Suppressor macrophage (primary cell): ENCODE measurements at places on chromosomes 6 and 20.
A peak's percentile ranks its signal among the peaks of the same experiment; 100 is the strongest.

DNA sequence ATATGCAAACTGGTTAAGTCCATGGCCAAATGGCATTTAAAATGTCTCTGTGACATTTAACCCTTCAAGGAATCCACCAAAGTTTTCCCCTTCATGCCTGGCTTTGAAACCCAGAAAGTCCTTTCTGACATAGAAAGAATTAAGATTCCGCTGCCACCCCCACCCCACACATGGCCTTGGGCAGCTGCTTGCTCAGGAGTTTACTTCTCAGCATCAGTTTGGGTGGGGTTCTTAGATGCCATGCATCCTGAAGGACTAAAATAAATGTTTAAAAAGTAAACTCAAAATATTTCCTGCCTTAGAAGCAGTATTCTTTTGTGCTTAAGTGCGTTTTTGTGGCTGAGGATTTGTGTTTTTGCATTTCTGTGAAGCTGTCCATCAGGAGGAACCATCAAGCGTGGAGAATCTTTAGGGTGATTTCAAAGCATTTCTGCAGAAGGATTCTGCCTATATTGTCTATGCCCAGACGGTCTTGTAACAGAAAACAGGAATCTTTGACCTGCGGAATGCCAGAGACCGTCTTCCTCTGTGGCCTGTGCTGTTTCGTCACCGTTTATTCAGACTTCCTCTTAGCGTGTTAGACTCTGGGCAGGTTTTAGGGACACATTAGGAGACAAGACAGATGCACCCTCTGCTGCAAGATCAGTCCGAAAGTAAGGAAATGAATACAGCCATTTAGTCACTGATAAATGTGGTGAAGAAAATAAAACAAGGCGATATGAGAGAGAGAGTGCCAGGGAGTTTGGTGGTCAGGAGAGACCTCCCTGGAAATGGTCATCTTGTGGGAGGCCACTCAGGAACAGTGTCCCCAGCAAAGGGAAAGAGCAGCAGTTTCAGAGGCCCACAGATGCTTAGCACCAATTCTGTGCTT lies 6.2 kb downstream of the DUSP22 start:
- peak; percentile 95 for DNase-seq

DNA sequence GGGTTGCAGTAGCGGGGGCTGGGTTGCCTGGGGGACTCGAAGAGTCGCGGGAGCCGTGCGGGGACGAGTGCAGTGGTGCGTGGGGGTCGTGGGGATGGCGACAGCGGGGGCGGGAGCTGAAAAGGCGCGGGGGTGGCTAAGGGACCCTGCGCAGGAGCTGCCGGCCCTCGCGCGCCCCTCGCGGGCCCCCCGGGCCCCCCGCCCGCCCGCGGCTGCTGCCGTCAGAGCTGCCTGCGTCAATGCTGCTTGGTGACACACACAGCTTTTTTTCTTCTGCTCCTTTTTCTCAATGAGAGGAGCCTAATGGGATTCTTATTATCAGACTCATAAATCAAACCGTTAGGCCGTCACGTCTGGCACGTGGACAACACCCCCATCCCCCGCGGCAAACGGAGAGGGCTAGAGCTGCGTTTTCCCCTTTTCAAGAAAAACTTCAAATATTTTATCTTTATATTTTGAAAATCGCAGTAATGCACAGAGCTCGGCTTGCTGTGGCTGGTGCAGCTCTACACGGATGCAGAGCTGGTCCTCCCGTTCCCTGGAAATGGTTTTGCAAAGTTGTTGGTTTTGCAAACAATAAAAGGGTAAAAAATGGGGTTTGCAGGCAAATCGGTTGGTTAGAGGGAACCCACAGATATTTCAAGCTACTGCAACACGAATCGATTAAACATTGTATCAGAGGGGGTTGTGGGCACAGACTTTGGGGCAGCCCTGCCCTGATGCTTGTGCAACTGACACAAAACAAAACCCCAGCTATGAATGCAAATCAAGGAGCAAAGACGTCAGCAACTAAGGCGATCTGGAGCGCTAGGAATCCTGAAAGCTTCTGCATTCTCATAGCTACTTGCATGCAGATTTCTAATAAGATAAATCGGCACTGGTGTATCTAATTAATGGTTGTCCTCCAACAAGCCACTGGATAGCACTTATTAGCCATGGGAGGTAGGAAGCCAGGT lies 161.4 kb downstream of the TBXT start:
- DNase-seq = no peak

DNA sequence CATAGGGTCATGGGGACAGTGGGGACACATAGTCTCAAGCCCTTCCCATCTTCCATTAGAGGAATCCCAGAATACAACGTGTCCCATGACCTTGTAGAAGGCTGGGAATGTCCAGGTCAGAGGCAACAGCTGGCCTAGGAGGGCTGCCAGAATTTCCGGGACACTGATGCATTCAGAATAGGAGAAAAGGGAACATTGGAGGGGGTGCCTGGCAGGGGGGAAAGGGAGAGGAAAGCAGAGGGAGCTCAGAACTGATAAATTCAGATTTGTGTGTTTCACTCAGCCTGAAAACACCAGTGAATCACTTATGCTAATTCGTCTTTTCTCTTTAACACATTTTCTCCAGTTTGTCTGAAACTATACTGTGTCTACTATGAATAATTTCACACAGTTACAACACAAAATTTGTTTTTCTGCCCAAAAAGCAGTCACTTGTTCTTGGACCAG lies 35.5 kb upstream of the BMP2 start:
- DNase-seq = no peak

GRCh38 chr20:44643596-44644229 lies 7.8 kb downstream of the ADA start:
- peak; percentile 89 for DNase-seq

DNA sequence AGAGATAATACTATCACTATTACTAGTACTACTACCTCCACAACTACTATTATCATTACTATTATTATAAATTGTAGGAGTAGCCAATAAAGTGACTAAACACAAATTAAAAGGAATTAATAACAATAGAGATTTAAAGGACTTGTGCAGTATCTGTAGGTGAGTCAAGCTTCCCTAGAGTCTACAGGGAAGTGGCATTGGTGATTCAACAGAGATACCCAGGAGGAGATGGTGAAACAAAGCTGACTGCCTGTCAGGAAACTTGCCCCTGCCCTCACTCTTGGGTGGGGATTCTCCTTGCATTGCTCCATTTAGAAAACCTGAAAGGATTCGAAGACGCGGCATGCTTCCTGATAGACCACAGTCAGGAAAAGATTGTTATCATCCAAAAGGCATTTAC lies 23.3 kb upstream of the BCLAF1 start:
- DNase-seq = no peak

DNA sequence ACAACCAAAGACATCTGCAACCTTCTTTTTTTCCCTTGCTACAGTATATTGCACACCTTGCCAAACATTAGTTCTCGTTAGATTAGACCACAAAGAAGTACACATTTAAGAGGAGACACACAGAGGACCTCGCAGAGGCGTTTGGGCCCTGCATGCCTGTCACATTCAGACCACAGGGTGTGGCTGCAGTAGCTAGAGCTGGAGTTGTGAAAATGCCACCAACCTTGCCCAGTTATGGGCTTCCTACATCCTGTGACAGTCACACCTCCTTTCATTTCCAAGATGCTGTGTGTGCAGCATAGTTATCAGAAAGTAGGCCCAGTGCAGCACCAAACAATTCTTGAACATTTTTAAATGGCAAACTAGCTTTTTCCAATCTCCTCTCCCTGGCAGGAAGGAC lies 2.4 kb downstream of the SYNE1 start:
- peak; percentile 3 for DNase-seq

GRCh38 chr20:25320035-25320800 lies 70.4 kb downstream of the ABHD12 start:
- DNase-seq = peak; percentile 4

GRCh38 chr6:15871276-15871675 lies 208.4 kb upstream of the DTNBP1 start:
- no peak for DNase-seq

GRCh38 chr20:37903317-37904007 lies 535 bp downstream of the VSTM2L start:
- no peak for DNase-seq

DNA sequence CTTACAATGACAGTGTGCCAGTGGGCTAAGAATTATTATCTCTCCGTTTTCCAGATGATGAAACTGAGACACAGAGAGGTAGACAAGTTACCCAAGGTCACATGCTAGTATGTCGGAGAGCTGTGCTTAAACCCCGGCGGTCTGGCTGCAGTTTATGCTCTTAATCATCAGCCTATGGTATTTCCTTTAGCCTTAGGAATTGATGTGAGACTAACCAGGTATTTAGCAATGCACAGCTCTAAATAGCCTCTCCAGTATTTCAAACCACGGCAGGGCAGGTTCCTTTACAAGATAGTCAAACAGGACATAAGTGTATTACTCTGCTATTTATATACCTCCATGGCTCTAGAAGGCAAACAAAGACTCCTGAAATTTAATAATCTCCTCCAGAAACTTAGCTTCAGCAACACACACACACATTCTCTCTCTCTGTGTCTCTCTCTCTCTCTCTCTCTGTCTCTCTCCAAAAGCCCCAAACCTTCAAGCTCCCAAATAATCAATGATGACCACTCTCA lies 142.0 kb upstream of the ZNF217 start:
- peak; percentile 25 for DNase-seq

DNA sequence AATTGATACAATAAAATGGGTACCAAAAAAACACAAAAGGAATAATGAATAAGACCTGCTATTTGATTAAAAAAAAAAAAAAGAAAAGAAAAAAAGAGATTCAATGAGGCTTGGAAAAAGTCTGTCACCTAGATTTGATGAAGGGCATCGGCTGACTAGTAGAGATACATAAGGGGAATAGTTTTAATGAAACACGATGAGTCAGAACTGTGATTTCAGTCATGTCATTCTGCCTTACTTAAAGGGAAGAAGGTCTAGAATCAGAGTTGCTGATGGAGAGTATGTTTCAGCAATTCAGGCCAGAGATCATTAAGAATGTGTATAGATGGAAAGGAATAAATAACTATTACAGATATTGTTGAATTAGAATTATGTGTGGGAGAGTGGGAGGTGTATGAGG lies 565.9 kb upstream of the RNF217 start:
- no peak for DNase-seq

DNA sequence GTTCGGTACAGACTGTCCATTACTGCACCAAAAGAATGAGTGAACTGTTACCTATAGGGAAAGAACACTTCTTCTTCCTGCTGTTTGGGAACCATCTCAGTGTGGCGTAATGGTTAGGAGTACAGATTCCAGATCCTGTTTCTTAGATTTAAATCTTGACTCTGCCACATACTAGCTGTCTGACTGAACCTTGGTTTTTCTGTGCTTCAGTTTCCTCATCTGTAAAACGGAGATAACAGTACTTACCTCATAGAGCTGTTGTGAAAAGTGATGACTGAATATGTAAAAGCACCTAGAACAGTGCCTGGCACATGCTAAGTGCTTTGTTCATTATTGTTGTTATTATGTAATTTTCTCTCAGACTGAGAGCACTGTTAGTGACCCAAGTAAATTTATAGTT lies 39.8 kb downstream of the STX11 start:
- DNase-seq = no peak

- no peak for DNase-seq
These were observed 152.4 kb downstream of the SOBP start for GRCh38 chr6:107642095-107642860.

DNA sequence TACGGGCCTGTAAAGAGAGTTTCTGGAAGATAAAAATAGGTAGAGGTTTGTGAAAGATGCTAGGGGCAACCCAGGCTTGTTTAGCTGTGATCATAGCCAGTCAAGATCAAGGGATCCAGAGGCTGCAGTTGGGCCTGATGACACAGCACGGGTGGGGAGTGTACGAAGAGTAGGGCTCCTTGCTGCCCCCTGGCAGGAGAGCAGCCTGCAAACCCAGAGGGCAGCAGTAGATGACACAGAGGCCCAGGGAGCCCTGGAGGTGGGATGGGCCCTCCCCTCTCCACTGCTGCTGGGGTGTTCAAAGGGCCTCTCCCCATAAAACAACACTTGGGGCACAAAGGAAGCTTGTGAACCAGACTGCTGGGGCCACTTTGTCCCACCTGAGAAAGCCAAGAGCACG lies 47.2 kb downstream of the VEGFA start:
- peak; percentile 61 for DNase-seq

- no peak for DNase-seq
These were observed 218.1 kb downstream of the ERMARD start for GRCh38 chr6:169969372-169970099.

GRCh38 chr20:34943808-34944567 lies 11.6 kb downstream of the GSS start:
- DNase-seq = peak; percentile 4

GRCh38 chr6:37259191-37259590 lies 1.2 kb upstream of the TMEM217 start:
- no peak for DNase-seq

DNA sequence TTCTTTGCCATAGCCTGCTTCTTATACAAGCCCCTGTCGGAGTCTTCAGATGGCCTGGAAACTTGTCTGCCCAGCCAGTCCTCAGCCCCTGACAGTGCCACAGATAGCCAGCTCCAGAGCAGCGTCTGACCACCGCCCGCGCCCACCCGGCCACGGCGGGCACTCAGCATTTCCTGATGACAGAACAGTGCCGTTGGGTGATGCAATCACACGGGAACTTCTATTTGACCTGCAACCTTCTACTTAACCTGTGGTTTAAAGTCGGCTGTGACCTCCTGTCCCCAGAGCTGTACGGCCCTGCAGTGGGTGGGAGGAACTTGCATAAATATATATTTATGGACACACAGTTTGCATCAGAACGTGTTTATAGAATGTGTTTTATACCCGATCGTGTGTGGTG lies 29.5 kb downstream of the SLCO4A1 start:
- peak; percentile 58 for DNase-seq

DNA sequence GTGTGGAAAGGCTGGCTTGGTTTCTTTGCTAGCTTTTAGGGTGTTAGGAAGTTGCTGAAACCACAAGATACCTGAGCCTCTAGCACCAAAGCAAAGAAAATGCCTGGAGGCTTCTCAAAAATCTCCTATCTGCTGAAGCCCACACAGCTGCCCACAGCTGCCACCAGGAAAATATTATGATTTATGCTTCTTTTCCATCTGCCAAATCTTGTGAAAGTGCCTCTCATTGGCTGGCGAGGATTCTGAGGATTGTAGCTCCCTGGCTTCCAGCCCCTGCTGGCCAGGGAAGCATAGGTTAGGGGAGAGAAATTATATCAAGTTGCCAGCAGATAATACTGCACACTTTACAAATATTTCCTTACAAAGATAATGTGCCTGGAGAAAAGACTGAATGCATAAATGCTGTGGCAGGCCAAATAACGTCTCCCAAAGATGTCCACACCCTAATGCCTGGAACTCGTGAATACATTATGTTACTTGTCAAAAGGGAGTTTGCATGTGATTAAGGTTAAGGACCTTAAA lies 98.4 kb downstream of the MRPL14 start:
- DNase-seq = no peak

- DNase-seq = no peak
These were observed 3.7 kb upstream of the MED23 start for GRCh38 chr6:131631625-131632289.

DNA sequence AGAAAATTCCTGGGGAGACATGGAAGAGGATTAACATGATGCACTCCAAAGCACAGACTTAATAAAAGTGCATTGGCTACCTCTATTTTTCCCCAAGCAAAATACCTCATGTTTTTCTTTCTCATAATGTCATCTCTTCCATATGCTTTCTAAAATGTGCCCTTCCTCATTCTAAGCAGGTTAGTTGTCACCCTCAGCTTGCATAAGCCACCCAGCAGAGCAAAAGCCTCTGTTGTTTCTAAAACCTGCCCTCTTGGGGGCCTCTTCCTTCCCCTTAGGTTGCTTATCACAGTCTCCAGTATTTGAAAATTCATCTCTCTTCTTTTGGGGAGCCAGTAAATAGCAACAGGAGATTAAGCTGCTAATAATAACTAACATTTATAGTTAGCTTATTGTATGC lies 183.6 kb upstream of the FLRT3 start:
- no peak for DNase-seq

GRCh38 chr6:11785774-11786579 lies 7.4 kb upstream of the ADTRP start:
- DNase-seq = no peak
